Ovary (tissue), 10 donors: ENCODE measurements at places on chromosomes 2 and 18.
A peak's percentile ranks its signal among the peaks of the same experiment; 100 is the strongest.

DNA sequence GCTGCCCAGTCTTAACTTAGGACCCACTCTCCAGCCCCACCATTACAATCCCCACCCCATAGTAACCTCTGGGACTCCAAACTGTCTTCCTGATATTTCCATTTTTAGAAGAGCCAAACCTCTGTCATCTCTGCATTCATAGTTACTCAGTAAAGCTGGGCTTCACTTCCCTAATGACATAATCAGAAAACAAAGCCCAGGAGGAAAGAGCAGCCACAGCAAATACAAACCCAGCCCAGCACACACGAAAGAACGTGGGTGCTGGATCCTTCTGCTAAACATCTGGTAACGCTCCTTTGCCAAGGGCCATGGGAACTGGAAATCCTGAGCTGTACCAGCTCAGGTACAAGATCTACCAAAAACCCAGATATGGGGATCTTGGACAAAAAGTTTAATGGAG lies 36.8 kb upstream of the RIOK3 start:
- H3K4me1 ChIP-seq = no peaks in the 10 kb centered on the region
- H3K27ac ChIP-seq = no peak overlapping the region
- no peak for DNase-seq
- H3K36me3 ChIP-seq = no peaks in the 10 kb centered on the region

DNA sequence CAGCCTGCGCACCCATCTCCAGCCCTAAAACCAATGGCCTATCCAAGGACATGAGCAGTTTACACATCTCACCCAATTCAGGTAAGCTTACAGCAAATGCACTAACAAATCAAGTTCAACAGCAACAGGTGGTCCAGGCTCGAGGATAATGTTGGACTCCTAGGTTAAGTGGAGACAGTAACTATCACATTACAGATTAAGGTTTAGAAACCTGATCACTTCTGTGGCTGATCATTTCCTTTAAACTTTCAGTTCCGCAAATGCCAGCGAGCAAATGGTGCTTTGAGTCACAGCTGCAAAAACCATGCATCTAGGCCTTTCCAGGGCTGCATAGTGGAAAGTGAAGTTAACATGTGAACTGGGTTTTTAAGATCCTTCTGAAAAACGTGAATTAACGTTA lies 259.4 kb downstream of the GBX2 start:
- no peaks in the 10 kb centered on the region for H3K27me3 ChIP-seq
- DNase-seq = no peak
- peaks cover 3% of the 10 kb centered on the region for H3K4me1 ChIP-seq

DNA sequence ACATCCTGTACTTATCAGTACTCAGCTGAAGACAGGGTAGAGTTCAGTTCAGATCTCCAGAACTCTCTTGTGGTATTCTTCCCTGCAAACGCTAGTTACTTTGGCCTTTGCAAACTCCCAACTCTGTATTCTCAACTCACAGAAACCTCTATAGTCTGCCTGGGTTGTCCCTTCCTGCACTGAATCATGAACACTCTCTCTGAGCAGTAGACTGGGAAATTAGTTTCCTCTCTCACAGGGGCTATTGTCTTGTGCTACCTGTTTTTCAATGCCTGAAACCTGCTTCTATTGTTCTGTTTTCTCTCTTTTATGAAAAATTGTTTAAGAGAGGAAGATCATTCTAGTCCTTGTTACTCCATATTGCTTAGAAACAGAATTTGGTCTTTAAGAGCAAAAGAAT lies 134.7 kb downstream of the VIT start:
- H3K27ac ChIP-seq = no peak overlapping the region
- no peaks in the 10 kb centered on the region for H3K27me3 ChIP-seq
- no peaks in the 10 kb centered on the region for H3K4me1 ChIP-seq
- H3K4me3 ChIP-seq = no peak overlapping the region
- no peak for DNase-seq

DNA sequence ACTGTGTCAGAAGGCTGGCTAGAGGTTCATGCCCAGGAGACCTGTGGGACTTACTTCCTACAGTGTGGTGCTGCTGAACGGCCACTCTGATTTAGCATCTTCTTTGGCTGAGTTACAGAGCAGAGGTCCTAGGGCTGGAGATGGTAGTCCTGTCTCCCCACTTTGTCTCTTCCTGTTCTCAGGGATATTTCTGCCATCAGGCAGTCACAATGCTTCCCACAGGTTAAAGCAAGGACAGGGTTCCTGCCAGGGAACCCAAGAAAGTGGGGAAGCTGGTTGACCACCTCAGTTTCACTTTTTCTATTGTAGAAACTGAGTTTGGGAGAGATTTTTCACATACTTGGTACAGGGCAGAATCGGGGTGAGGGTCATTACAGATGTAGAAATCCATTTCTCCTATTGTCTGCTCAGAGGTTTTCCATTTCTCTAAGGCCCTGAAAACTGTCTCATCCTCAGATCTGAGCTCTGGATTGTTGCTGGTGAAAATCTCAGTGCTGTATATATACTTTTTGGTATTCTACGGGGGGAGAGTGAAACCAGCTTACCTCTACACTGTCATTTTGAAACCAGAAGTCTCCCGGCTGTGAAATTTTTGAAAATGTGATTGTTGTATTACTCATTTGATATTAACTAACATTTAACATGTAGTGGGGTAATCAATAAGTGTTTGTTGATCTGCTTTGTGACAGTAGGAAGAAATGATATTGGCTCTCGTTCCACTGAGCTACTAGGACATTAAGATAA lies 37.0 kb upstream of the MEP1B start:
- no peak for DNase-seq
- no peaks in the 10 kb centered on the region for H3K4me1 ChIP-seq
- H3K4me3 ChIP-seq = no peak overlapping the region
- no peaks in the 10 kb centered on the region for H3K27me3 ChIP-seq
- no peaks in the 10 kb centered on the region for H3K36me3 ChIP-seq

DNA sequence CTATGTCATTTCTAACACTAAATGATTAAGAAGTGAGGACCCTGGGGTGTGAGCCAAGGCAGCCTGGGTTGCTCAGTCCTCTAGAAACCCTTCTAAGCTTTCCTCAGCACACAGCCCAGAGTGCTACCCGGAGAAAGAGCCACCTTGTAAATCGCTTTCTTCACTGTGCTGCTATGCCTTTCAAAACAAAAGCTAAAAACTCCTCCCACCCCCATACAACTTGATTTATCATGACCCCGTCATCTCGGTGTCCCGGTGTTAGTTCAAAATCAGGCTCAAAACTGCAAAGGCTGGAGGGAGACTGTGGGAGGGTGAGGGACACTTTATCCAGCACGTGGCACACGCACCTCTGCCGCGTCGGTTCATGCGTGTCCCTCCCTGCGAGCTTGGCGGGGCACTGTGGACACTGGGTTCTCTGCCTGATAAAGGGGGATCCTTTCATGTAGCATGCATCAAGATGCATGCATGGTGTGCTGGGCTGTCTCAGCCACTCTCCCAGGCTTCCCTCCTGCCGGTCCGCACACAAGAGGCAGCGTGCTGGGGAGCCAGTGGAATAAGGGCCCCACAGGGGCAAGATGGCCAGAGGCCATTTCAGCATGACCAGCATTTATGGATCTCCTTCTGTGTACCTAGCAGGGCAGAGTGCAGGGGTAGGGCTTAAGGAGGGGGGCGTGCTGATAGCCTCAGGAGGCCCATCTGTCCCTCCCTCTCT lies 170.4 kb downstream of the SMAD7 start:
- peaks cover 38% of the 10 kb centered on the region for H3K4me1 ChIP-seq
- H3K27me3 ChIP-seq = no peaks in the 10 kb centered on the region
- no peak overlapping the region for H3K4me3 ChIP-seq
- DNase-seq = peak; percentile 49

DNA sequence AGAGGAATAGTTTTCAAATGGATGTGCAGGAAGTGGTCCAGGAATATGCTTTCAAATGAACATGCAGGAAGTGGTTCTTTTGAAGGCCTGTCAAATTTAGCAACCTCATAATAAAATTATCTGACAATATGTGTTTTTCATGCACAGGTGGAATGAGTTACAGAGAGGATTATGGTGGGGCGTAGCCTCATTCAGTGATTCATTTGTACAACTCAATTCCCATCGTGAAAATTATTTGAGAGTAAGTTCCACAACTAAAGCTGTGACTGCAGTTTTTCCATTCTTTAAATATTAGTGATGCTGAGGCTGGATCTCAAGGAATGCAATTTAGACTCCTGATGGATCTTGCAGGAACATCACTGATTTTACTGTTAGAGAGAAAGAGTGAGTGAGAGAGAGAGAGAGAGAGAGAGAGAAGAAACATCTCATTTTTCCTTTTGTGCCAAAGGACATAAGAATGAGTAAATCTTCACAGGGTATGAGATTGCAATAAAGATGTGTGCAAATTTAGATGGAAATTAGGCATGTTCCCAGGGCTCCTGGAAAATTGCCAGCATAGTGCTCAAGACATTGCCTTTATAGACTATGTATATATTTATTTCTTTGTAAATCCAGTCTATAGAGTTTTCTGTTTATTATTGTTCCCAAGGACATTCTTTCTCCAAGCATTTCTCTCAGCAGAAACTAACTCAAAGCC lies 394.9 kb upstream of the ZEB2 start:
- H3K36me3 ChIP-seq = no peaks in the 10 kb centered on the region
- H3K4me3 ChIP-seq = no peak overlapping the region
- no peaks in the 10 kb centered on the region for H3K4me1 ChIP-seq
- DNase-seq = no peak
- H3K27me3 ChIP-seq = no peaks in the 10 kb centered on the region
- no peak overlapping the region for H3K27ac ChIP-seq

GRCh38 chr2:145323512-145323911 lies 803.6 kb upstream of the ZEB2 start:
- no peak overlapping the region for H3K4me3 ChIP-seq
- no peak for DNase-seq
- H3K4me1 ChIP-seq = peaks cover 2% of the 10 kb centered on the region
- H3K27ac ChIP-seq = no peak overlapping the region

- H3K27me3 ChIP-seq = no peaks in the 10 kb centered on the region
- no peak overlapping the region for H3K27ac ChIP-seq
- no peaks in the 10 kb centered on the region for H3K4me1 ChIP-seq
- H3K36me3 ChIP-seq = no peaks in the 10 kb centered on the region
- DNase-seq = no peak
Observed at GRCh38 chr18:51053814-51054213, 23.8 kb downstream of the SMAD4 start.

GRCh38 chr2:28620801-28621171 lies 124.9 kb downstream of the PLB1 start:
- peaks cover 18% of the 10 kb centered on the region for H3K4me1 ChIP-seq
- no peak overlapping the region for H3K4me3 ChIP-seq
- peak overlapping the region; percentile 57 for H3K27ac ChIP-seq
- no peaks in the 10 kb centered on the region for H3K36me3 ChIP-seq

DNA sequence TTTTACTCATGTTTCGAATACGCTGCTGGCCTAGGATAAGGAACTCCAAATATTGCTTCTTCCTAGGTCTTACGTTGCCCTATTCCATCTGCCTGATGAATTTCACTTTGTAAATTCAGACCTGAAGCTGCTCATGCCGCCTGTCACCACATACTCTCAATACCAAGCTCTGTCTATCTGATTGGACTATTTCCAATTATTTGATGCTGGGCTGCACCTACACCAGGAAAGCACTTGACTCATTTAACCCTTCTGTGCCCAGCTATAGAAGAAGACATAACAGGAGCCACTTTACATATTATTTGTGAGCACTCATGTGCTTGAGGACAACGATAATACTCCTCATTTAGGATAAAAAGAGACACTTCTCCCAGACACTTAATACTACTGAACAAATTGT lies 1293.9 kb upstream of the LRRTM1 start:
- no peaks in the 10 kb centered on the region for H3K36me3 ChIP-seq
- no peaks in the 10 kb centered on the region for H3K27me3 ChIP-seq
- no peak for DNase-seq
- H3K4me1 ChIP-seq = no peaks in the 10 kb centered on the region
- H3K27ac ChIP-seq = no peak overlapping the region
- no peak overlapping the region for H3K4me3 ChIP-seq

DNA sequence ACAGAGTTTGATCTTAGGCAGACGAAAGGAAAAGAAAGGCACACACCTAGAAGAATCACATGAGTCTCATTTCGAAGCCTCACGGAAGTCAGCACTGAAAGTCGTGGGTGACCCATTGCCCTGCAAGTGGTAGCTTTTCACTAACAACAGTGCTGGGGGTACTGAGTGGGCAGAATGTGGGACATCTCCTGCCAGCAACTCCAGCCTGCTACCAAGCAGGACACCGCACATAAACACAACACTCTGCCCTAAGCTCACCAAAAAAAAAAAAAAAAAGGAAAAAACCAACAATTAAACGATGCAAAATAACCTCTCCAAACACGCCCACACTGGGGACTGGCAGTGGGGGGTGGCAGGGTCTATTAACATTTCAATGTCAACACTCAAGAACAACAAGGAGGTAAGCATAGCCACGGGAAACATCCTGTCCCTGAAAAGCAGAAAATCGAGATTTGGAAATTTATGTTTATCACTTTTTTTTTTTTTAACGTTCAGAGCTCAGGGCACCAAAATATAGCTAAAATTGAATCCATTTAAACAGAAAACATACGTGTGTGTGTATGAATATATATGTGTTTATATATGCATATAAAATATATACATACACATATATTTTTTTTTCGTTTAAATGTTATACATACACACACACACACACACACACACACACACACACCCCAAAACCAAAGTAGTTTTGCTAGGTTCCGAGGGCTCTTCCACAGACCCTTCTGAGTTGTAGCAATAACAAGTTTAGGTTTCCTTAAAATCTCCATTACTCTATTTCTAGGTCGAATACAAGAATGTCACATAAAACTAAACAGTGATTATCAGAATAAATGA lies 2.2 kb downstream of the INO80D start:
- peak overlapping the region; percentile 52 for H3K4me3 ChIP-seq
- H3K36me3 ChIP-seq = no peaks in the 10 kb centered on the region
- H3K27ac ChIP-seq = no peak overlapping the region

GRCh38 chr2:133654949-133655348 lies 86.7 kb upstream of the NCKAP5 start:
- no peak overlapping the region for H3K27ac ChIP-seq
- no peak overlapping the region for H3K4me3 ChIP-seq
- no peaks in the 10 kb centered on the region for H3K36me3 ChIP-seq
- DNase-seq = no peak

DNA sequence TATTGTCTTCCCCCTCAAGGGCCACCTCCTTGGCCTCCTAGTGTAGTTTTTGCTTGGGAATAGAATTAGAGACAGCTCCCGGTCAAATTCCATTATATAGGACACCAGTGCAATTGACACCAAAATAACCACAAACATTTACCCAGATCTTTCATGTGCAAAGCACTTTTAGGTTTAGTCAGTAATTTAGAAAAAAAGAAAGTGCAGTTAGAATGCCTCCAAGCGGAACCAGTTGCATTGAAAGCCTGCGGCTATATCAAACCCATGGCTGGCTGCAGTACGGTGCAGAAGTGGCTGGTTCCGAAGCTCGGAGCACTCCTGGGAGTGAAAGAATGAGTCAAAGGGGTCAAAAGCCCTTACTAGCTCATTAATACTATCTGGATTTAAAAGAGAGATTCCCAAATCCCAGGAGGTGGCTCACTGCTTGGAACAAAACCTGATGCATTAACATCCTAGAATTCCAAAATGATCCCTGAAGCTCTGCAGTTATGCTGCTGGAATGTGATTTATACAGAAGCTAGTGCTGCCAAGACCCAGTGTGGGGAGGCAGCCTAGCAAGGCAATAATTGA lies 432.2 kb upstream of the KLHL29 start:
- no peaks in the 10 kb centered on the region for H3K27me3 ChIP-seq
- no peaks in the 10 kb centered on the region for H3K4me1 ChIP-seq
- H3K4me3 ChIP-seq = no peak overlapping the region
- no peak overlapping the region for H3K27ac ChIP-seq
- H3K36me3 ChIP-seq = no peaks in the 10 kb centered on the region
- DNase-seq = no peak
